ENCODE measurements at places on chromosomes 2 and 18. TPM values are rescaled to one million over a fixed set of nuclear protein-coding genes. Genes with fewer than 3 reads are reported as not detected.
A peak's percentile ranks its signal among the peaks of the same experiment; 100 is the strongest.

DNA sequence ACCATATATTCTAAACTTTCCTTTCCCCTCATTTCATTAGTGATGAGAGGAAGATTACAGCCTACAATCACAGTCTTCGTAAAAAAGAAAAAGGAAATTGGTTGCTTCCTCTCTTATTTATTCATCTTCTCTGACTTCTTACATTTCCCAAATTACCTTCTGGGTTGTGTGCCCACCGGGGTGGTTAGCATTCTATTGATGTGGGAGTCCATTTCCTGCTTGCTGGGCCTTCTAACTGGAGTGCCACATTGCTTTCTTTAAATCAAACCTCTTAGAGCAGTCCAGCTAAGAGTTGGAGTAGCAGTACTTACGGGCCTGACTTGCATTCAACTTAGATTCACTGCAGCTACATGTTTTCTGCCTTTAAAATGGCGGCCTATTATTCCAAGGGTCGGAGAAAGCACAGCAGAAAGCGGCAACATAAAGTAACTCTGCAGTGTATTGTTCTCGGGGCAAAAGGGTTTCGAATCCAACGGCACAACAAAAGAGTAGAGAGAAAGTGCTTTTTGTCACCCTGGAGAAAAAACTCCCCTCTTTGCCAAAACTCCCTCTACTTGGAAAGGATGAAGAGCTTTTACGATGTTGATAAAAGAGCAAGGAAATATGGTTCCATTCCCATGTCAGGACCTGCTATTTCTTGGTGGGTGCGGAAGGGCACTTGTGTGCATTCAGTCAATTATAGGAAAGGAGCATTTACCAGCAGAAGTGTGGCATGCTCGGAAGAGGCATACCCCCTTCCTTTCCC, 110.6 kb upstream of the DLX2 start:
- no peak for DNase-seq

- DNase-seq: no peak
Observed at GRCh38 chr2:48250943-48251342, 279.0 kb upstream of the STON1 start.

GRCh38 chr2:3142961-3143571, 234.6 kb downstream of the EIPR1 start:
- no peak for DNase-seq

Gene KLF7
- 18.1 TPM for total RNA-seq

DNA sequence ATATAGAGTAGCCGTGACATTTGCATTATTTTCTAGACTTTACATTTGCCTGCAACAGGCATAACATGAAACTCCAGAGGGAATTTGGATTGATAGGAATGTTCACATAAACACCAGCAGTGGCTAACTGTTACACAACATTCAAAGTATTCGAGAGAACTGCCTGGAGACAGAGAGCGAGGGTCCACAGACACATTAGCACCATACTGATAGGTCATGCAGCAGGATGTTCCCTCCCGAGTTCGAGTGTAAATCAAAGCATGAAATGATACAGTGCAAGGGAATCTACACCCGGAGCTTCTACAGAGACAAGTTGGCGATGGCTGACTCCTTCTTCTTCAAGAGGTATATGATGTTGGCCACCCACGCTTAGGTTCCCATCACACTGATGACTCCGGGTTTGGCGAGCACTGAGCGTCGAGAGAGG, 89.5 kb downstream of the COL6A3 start:
- DNase-seq: peak; percentile 54

DNA sequence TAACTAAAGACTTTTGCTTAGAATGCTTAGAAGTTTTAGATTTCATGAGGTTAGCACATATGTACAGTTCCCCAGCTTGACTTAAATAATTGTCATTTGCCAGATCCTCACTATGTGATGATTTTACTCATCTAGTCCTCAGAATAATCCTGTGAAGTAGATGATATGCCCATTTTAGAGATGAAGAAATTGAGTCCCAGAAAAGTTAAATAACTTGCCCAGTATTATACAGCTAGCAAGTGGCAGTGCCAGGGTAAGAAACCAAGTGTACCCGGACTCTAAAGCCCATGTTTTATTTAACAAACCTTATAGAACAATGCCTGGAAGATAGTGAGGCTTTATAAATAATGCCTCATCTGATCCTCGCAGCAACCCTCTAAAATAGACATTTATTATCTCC, 28.3 kb downstream of the SPDYA start:
- DNase-seq: no peak

DNA sequence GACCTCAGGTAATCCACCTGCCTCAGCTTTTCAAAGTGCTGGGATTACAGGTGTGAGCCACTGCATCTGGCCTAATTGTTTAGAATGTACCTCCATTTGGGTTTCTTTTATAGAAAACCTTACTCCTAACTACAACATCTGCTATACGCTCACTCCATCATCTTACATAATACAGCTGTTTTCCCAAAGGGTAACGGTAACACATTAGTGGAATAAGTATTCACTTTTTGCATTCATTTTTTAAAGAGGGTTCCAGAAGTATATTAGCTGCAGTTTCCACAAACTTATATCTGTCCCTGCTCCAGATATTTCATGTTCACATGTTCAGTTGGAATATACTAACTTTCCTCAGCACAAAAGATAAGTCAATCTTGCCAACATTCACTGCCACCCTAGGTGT, 640.1 kb upstream of the FSHR start:
- peak; percentile 53 for DNase-seq

Gene AOX1
- 3.3 TPM for total RNA-seq

- DNase-seq: no peak
Observed at GRCh38 chr2:154291511-154291910, 407.0 kb upstream of the KCNJ3 start.

DNA sequence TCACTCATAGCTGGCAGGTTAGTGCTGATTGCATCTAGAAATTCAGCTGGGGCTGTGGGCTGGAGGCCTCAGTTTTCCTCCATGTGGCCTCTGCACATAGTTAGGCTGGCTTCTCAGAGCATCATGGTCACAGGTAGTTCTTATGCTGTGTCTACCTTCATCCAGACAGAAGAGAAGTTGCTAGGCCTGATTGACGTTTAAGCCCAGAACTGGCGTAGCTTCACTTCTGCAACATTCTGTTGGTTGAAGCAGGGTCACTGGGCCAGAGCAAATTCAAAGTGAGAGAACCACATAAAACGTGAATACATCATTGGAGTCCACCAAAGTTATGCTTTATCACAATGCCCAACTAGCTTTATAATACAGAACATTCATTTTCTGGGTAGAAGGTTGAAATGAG, 116.0 kb downstream of the SPP2 start:
- DNase-seq: no peak

Gene YPEL5
- 52.4 TPM for total RNA-seq

- DNase-seq: no peak
Observed at GRCh38 chr2:62315476-62315875, 119.6 kb downstream of the B3GNT2 start.

DNA sequence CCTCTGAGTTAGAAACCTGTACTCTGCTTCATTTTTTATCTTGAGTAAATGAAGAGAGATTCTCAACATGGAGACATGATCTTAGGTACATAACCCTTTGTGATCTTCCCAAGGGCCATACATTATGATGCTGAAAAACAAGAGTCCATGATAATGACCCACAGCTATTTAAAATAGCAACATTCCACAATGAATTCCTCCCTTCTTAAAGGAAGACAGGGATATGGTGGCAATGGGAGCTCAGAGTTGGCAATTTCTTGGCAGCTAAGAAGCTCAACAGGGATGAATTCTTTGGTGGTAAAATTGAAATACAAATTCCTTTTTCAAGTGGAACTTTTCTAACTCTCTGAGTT, 638.5 kb downstream of the CNTNAP5 start:
- DNase-seq: no peak

- no peak for DNase-seq
Observed at GRCh38 chr2:133458280-133458679, 110.0 kb downstream of the NCKAP5 start.

All from tongue (tissue), 3 donors.